Activated T-helper 1 cell treated with anti-CD3 and anti-CD28 coated beads, Interleukin-12 subunit alpha, Interleukin-12 subunit beta, Interleukin-2, Interleukin-4 antibody, amounts not matched to agents 30 ng/mL and 10 ng/mL and 1 ng/mL, durations not matched to agents 14 hours and 24 hours and 36 hours (primary cell): ENCODE measurements at places on chromosomes 16 and 17. TPM values are rescaled to one million over a fixed set of nuclear protein-coding genes. Genes with fewer than 3 reads are reported as not detected.
A peak's percentile ranks its signal among the peaks of the same experiment; 100 is the strongest.

- no peak for DNase-seq
- peaks cover 8% of the 10 kb centered on the region for H3K36me3 ChIP-seq
- no peaks in the 10 kb centered on the region for H3K27me3 ChIP-seq
- H3K4me3 ChIP-seq = no peak overlapping the region
- H3K4me1 ChIP-seq = no peaks in the 10 kb centered on the region
- no peak overlapping the region for H3K27ac ChIP-seq
Measured at GRCh38 chr17:43528988-43529814, 16.9 kb downstream of the ETV4 start.

DNA sequence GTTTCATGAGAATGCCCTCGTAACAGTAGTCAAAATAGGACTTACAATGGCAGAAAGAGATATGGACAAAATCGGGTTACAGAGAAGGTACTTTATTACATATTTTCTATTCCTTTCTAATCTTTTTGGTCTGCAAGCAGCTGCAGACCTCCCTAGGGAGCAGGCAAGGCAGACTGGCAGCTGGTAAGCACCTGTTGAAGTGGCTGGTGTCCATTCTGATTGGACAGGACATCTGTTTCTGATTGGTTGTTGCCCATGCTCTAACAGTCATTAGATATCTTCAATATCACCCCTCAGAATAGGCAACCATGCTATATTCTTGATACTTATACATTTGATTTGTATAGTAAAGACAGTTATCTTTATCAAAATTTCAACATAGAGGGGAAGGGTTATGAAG lies 606.3 kb downstream of the KCNJ2 start:
- no peak overlapping the region for H3K4me3 ChIP-seq
- no peaks in the 10 kb centered on the region for H3K27me3 ChIP-seq
- H3K36me3 ChIP-seq = no peaks in the 10 kb centered on the region
- no peak overlapping the region for H3K27ac ChIP-seq
- DNase-seq = no peak
- no peaks in the 10 kb centered on the region for H3K4me1 ChIP-seq

- H3K4me3 ChIP-seq = no peak overlapping the region
- no peak overlapping the region for H3K27ac ChIP-seq
- peaks cover 63% of the 10 kb centered on the region for H3K27me3 ChIP-seq
- DNase-seq = no peak
- no peaks in the 10 kb centered on the region for H3K4me1 ChIP-seq
Measured at GRCh38 chr17:74935048-74935447, 650 bp upstream of the OTOP3 start.

DNA sequence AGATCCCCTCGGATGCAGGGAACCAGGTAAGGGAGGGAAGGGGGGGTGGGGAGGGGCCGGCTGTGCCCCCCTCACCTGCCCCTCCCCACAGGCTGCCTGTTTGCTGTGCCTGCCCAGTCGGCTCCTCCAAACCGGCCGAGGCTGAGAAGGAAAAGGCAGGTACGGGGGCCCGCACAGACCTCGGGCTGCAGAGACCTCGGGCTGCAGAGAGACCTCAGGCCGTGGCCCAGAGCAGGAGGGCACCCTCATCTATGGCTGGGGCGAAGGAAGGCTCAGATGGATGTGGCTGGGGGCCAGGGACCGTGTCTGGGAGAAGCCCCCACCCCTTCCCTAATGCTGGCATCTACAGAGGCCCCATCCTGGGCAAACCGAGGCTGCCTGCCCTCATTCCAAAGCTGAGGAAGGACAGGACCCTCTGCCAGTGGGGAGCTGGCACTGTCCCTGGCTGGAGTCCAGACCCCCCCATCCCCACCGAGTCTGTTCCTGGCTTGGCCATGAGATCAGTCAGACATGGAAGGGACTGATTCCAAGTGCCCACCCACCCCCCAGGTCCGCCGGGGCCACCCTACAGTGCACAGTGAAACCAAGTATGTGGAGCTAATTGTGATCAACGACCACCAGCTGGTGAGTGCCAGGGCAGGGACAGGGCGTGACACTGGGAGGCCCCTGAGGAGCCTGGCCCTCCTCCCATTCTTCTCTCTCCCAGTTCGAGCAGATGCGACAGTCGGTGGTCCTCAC lies 13.7 kb downstream of the ADAM11 start:
- no peak for DNase-seq
- no peaks in the 10 kb centered on the region for H3K4me1 ChIP-seq
- H3K36me3 ChIP-seq = no peaks in the 10 kb centered on the region
- no peak overlapping the region for H3K27ac ChIP-seq
- peaks cover 7% of the 10 kb centered on the region for H3K27me3 ChIP-seq
- no peak overlapping the region for H3K4me3 ChIP-seq

GRCh38 chr17:21674242-21674731 lies 18.0 kb upstream of the KCNJ18 start:
- no peak for DNase-seq
- H3K4me1 ChIP-seq = no peaks in the 10 kb centered on the region
- no peaks in the 10 kb centered on the region for H3K36me3 ChIP-seq
- H3K27ac ChIP-seq = no peak overlapping the region

DNA sequence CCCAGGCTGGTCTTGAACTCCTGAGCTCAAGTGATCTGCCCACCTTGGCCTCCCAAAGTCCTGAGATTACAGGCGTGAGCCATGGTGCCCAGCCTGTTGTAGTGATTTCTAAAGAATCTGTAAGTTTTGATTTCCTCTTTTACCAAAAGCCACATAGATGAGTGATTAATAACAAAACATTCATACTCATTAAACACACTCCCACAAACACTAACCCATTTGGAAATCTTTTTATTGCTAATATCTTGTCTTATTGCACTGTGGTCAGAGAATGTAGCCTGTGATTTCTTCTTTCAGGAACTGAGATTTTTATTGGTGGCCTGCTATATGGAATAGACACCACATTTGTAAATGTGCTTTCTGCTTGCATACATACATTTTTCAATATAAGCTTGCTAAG lies 31.6 kb downstream of the MYH10 start:
- no peak for DNase-seq
- H3K27me3 ChIP-seq = peaks cover 1% of the 10 kb centered on the region
- no peaks in the 10 kb centered on the region for H3K4me1 ChIP-seq

DNA sequence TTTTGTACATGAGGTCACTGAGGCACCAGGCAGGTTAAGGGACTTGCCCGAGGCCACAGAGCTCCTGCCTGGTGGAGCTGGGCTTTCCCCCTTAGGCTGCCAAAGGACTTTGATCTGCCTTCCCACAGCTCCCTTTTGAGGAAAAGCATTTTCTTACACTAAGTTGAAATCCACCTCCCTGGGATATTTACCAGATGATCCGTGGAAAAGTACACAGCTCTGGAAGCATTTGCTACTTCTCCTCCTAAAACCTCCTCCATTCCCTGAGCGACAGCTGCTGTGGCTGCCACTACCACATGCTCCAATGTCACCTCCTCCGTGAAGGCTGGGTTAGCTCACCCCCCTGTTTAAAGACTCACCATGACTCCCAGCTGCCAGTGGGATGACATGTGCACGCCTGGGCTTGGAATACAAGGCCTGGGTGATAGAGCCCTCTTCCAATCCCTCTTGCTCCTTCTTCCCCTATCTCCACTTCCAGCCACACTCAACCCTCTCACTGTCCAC lies 1.2 kb upstream of the MPRIP start:
- peak overlapping the region; percentile 80 for H3K4me3 ChIP-seq
- no peak overlapping the region for H3K27ac ChIP-seq
- no peaks in the 10 kb centered on the region for H3K36me3 ChIP-seq
- H3K4me1 ChIP-seq = peaks cover 38% of the 10 kb centered on the region
- peaks cover 2% of the 10 kb centered on the region for H3K27me3 ChIP-seq

GRCh38 chr16:48542020-48542473 lies 67.9 kb downstream of the N4BP1 start:
- peak overlapping the region; percentile 29 for H3K27ac ChIP-seq
- no peak overlapping the region for H3K4me3 ChIP-seq
- H3K4me1 ChIP-seq = peaks cover 20% of the 10 kb centered on the region
- H3K36me3 ChIP-seq = peaks cover 33% of the 10 kb centered on the region

DNA sequence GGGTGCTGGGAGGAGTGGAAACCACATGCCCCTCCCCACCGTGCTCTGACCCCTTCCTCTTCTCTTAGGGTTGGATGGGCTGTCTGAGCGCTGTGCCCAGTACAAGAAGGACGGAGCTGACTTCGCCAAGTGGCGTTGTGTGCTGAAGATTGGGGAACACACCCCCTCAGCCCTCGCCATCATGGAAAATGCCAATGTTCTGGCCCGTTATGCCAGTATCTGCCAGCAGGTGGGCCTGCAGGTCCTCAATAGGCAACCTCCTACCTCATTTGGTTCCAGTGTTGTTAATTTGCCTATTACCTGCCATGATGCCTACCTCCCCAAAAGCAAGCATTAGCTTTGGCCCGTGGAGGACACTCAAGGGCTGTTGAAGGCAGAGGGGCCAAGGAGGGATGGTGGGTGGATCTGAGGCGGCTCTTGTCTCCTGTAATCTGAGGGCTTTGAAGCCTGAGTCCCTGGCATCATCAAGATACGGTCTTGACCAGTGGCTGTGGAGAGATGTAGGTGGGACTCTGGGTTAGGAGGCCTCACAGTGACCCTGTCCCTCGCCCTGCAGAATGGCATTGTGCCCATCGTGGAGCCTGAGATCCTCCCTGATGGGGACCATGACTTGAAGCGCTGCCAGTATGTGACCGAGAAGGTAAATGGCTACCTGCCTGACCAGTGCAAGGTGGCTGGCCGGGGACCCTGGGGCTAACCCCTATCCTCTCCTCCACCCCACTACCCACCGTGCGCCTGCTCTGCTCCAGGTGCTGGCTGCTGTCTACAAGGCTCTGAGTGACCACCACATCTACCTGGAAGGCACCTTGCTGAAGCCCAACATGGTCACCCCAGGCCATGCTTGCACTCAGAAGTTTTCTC lies 3.4 kb downstream of the ALDOA start:
- peak overlapping the region; percentile 72 for H3K4me3 ChIP-seq
- peak; percentile 36 for DNase-seq
- no peaks in the 10 kb centered on the region for H3K27me3 ChIP-seq
- peaks cover 47% of the 10 kb centered on the region for H3K36me3 ChIP-seq
- peaks cover 32% of the 10 kb centered on the region for H3K4me1 ChIP-seq
- peak overlapping the region; percentile 79 for H3K27ac ChIP-seq

DNA sequence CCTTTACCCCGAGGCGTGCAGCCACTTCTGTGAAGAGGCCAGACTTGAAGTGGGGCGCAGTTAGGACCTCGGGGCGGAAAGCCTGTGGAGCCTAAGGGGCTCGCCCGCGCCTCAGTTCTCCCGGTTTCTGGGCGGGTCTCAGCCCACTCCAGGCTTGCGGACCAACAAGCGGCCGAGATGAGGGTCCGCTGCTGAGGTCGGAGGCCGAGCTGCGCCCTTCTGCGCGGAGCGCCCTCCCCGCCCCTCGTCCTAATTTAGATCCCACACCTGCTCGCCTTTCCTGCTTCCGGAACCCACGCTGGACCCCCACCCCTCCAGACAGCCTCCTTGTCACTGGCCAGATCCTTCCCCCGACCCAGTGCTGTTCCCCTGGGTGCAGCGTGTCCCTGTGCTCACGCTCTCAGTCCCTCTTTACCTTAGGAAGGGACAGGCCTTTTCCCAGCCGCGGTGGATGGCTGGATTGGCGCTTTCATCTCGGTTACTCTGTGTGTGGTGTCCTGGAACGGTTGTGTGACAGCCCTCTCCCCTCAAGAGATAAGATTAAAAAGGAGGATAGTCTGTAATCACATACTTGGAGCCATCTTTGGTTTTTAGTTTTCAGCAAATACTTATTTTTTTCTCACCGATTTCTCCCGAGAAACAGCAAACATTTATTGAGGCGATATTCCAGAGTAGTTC lies 933 bp upstream of the ATXN7L3 start:
- H3K27ac ChIP-seq = peak overlapping the region; percentile 90
- peak overlapping the region; percentile 94 for H3K4me3 ChIP-seq
- peaks cover 24% of the 10 kb centered on the region for H3K36me3 ChIP-seq
- no peak for DNase-seq
- H3K4me1 ChIP-seq = peaks cover 48% of the 10 kb centered on the region

DNA sequence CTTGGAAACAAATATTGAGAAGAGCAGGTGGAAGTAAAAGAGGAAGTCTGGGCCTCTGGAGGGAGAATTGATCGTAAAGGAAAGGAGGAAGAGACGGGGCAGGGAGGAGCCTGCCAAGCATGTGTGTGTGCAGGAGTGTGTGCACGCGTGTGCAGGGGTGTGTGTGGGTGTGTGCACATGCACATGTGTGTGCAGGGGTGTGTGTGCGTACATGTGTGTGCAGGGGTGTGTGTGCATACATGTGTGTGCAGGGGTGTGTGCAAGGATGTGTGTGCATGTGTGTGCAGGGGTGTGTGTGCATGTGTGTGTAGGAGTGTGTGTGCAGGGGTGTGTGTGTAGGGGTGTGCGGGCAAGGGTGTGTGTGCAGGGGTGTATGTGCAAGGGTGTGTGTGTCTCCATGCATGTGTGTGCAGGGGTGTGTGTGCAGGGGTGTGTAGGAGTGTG lies 10.0 kb downstream of the CEP295NL start:
- no peaks in the 10 kb centered on the region for H3K36me3 ChIP-seq
- no peak overlapping the region for H3K27ac ChIP-seq
- H3K4me1 ChIP-seq = peaks cover 29% of the 10 kb centered on the region
- DNase-seq = no peak
- peaks cover 9% of the 10 kb centered on the region for H3K27me3 ChIP-seq

- no peak overlapping the region for H3K27ac ChIP-seq
- H3K4me3 ChIP-seq = no peak overlapping the region
- no peak for DNase-seq
- H3K4me1 ChIP-seq = no peaks in the 10 kb centered on the region
- peaks cover 31% of the 10 kb centered on the region for H3K27me3 ChIP-seq
- H3K36me3 ChIP-seq = no peaks in the 10 kb centered on the region
Measured at GRCh38 chr17:44308865-44309264, 464 bp downstream of the RUNDC3A start.

- no peak overlapping the region for H3K4me3 ChIP-seq
- peaks cover 5% of the 10 kb centered on the region for H3K27me3 ChIP-seq
- no peak for DNase-seq
- peaks cover 33% of the 10 kb centered on the region for H3K4me1 ChIP-seq
- H3K27ac ChIP-seq = peak overlapping the region; percentile 33
- peaks cover 21% of the 10 kb centered on the region for H3K36me3 ChIP-seq
Measured at GRCh38 chr17:1557355-1558095, 5.1 kb downstream of the PITPNA start.

The HIGD1B gene
- total RNA-seq = not detected in 2 replicates

The ZNF594 gene
- total RNA-seq = 8.5 and 8.8 TPM in 2 replicates

The ELMO3 gene
- total RNA-seq = 8.5 and 9.0 TPM in 2 replicates

The MRPL10 gene
- 53.6 and 56.9 TPM in 2 replicates for total RNA-seq
